MM.1S (cell line): ENCODE measurements at places on chromosomes 5 and 9.

- no peak for DNase-seq
Observed at GRCh38 chr5:85109616-85110015, 724.9 kb upstream of the EDIL3 start.

DNA sequence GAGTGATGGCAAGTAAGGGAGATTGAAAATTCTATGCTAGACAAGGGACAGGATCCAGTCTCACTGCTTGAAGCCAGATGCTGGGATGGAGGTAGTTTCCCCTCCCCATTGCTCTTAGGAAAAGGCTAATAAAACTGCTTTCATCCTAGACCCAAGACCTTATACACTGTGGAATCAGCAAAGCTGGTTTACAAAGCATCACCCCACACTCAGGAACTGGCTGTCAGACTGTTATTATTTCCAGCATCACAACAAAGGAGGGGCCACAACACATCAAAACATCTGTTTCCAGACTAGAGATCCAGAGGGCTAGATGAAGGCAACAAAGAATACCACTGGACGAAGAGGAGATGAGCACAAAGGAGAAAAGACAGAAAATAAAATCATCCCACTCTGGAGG, 364.6 kb upstream of the PTGER4 start:
- no peak for DNase-seq

- no peak for DNase-seq
Observed at GRCh38 chr9:6899274-6899673, 141.5 kb downstream of the KDM4C start.

GRCh38 chr5:141780952-141781781, 97.0 kb downstream of the PCDH1 start:
- no peak for DNase-seq

- no peak for DNase-seq
Observed at GRCh38 chr9:97856857-97857605, 4.0 kb downstream of the FOXE1 start.

GRCh38 chr9:113299800-113300292, 3.3 kb downstream of the RNF183 start:
- no peak for DNase-seq

DNA sequence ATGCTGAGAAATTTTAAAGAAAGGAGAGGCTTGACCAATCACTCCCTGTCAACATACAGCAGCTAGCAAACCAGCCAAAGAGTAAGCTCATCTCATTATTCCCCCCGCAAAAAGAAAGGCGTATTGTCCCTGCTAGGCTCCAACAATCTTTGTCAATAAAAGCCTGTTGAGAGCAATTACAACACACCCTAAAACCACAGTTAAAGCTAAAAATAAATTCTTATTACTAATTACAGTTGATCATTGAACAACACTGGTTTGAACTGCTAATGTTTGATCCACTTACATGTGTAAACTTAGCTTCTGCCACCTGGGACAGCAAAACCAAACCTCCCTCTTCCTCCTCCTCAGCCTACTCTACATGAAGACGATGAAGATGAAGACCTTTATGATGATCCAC, 151.2 kb downstream of the TSSK1B start:
- DNase-seq = no peak

- no peak for DNase-seq
Observed at GRCh38 chr5:56299212-56299611, 66.1 kb upstream of the ANKRD55 start.

GRCh38 chr9:121822093-121823085, 171.0 kb downstream of the DAB2IP start:
- no peak for DNase-seq

DNA sequence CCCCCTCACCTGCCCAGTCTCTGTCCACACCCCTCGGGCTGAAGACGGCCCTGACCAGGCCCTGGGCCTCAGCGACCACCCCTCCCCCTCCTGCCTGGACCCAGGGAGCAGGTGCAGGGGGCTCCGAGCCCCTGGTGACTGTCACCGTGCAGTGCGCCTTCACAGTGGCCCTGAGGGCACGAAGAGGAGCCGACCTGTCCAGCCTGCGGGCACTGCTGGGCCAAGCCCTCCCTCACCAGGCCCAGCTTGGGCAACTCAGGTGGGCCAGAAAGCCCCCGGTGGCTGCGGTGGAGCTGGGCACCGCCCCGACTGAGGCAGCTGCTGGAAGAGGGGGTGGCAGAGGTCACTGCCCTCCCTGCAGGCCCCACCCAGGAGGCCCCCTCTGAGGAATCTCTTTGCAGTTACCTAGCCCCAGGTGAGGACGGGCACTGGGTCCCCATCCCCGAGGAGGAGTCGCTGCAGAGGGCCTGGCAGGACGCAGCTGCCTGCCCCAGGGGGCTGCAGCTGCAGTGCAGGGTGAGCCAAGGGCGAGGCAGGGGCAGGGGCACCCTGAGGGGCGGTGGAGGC, 7.7 kb downstream of the ENTPD8 start:
- no peak for DNase-seq

- DNase-seq = no peak
Observed at GRCh38 chr9:7081065-7081600, 323.4 kb downstream of the KDM4C start.

- DNase-seq = no peak
Observed at GRCh38 chr9:101366038-101366756, 18.6 kb downstream of the BAAT start.

DNA sequence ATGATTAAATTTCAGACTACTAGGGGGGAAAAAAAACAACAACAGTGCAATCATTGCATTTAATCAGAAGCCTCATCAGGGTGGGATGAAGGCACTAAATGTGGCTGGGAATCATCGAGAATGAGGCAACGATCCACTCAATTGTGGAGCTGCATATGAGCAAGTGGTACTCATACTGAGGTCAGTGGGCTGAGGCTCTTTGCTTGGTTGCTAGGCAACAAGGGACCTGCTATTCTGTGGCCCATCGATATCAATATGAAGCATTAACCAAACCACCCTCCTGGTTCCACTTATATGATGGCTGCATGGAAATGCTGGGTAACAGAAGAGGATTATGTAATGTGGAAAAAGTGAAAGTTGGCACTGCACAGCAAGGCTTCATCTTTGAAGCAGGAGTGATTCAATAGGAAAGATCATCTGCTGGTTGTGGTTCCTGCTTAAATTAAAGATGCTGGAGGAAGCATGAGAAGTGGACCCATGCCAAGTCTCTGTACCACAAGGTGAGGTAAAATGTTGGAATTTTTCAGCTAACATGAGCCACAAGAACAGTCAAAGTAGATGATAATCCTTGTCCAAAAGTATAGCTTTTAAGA, 159.8 kb upstream of the HMHB1 start:
- DNase-seq = no peak

DNA sequence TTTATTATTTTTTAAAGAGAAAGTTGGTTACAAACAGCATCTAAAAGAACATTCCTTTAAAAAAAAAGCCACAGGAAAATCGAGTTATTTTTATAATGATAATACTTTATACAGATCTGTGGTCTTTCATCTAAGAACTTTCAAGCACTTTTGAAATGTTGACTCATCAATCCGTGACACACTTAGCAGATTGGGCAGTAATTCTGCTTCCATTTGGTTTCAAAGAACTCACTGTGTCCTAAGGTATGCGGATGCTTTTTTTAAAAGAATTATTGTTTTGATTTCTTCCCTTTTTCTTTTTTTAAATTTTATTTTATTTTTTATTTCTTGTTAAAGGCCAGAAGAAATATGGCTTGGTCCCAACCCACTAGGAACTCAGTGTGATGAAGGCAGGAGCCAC, 147.8 kb downstream of the AOPEP start:
- DNase-seq = no peak

- DNase-seq = peak; percentile 64
Observed at GRCh38 chr9:137411645-137412380, 11.1 kb downstream of the EXD3 start.

DNA sequence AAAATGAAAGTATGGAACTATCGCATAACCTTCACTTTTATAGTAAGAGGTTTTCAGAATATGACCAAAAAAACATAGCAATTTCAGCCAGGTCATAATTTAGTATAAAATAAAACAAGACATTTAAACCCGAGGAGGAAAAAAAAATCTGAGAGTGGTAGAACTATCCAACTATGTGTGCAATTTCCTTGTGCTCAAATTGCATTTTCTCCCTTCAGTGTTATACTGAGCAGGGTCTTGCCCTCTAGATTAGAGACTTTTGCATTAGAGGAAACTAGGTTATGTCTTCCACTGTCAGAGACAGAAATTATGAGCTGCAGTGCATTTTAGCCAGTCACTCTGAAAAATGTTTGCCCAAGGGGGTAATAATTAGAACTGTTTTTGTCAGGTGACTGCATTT, 330.6 kb downstream of the NR2F1-AS1 start:
- DNase-seq = no peak

- peak; percentile 20 for DNase-seq
Observed at GRCh38 chr5:98349251-98349989, 424.0 kb upstream of the RGMB start.

DNA sequence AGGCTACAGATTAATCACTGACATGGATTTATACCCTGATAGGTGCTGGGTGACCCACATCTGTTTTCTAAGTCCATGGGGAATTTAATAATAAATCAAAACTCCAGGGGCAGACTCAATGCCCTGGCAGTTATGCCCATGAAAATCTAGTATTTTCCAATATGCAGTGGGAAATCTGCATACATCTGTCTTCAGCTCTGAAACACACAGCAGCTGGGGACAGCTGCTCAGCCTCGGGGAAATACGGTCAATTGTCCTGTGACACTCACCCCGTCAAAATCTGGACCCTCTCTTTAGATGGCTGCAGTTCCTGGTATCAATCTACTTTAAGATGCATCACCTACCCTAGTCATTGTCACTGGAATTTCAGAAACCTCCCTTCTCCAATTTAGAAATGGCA, 12.7 kb upstream of the C1QTNF3 start:
- no peak for DNase-seq

DNA sequence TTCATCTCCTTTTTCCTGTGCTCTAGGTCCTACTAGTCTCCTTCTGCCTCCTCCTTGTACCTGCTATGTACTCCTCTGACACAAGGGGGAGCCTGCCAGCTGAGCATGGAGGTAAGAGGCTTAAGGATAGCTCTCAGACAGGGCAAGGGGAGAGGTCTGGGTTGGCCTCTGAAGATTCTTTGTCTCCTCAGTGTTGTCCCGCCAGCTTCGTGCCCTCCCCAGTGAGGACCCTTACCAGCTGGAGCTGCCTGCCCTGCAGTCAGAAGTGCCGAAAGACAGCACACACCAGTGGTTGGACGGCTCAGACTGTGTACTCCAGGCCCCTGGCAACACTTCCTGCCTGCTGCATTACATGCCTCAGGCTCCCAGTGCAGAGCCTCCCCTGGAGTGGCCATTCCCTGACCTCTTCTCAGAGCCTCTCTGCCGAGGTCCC, 3.8 kb downstream of the CREB3 start:
- peak; percentile 73 for DNase-seq

DNA sequence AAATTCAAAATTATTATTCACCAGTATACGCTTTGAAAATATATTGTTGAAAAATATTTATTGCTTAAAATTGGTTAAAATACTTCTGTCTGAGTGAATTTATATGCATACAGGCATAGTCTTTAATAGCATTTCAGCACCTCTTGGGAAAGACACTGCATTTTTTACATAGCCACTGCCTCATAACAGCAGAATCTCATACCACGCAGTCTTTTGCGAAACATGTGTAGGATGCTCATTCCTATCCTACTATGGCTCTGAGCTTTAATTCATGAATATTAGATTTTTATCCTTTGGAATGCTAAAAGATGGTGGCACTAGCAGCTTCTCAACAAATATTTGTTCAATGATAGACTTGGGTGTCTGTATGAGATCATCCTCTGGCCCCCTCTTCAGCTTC, 94.0 kb upstream of the SH3GL2 start:
- no peak for DNase-seq

- DNase-seq = no peak
Observed at GRCh38 chr9:135179976-135180375, 92.5 kb downstream of the OLFM1 start.

DNA sequence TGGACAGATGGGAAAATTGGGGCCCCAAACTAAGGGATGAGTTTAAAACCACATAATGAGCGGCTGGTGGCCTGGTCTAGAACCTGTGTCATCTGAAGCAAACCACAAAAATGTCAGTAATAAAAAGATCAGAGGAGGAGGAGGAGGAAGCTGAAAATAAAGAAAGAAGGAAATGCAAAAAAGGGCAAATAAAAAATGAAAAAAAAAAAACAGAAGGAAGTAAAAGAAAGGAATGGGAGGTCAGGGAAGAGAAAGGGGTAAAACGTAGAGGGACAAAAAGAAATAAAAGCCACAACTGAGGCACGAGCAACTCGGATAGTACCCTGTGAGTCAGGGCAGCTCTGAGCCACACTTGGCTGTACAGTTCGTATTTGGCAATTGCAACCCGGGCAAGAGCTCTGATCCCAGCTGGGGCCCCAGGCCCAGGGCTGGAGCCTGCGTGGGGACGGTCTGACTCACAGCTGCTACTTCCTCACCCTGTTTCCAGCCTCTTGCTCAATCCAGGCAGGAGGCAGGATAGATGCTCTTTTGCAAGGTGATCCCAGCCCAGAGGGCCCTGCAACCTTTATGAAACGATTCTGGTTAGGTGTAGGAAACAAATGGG, 137.9 kb upstream of the TRIM32 start:
- no peak for DNase-seq

GRCh38 chr9:97109194-97109811, 70.4 kb upstream of the CTSV start:
- DNase-seq = peak; percentile 63

- DNase-seq = no peak
Observed at GRCh38 chr9:13915131-13915530, 398.8 kb downstream of the NFIB start.

- DNase-seq = no peak
Observed at GRCh38 chr5:67353500-67354450, 157.2 kb upstream of the CD180 start.

DNA sequence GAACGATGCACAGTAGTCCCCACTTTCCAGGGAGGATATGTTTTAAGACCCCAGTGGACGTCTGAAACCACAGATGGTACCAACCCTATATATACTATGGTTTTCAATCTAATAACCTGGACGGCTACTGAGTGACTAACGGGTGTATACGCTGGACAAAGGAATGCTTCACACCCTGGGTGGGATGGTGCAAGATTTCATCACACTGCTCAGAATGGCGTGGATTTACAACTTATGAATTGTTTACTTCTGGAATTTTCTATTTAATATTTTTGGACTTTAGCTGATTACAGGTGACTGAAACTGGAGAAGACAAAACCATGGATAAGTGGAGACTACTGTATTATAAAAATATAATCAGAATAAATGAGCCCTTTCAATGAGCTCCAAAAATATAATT, 147.6 kb upstream of the TRIM32 start:
- no peak for DNase-seq

DNA sequence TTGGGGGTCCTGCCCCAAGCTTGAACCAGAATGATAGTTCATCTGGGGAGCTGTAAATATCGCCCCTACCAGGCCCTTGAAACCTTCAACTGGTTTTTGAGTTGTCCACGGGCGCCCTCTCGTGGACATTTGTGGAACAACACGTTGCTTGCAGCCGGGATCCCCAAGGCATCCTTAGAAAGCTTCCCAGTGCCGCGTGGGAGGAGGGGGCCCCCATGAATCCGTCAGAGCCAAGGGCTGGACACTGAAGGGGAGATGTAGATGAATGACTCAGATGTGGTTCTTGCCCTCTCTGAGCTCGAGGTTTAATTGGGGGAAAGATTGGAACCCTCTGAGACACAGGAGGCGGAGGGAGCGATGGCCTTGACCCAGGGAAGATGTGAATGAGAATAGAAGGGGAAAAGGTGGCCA, 31.8 kb upstream of the ORM1 start:
- peak; percentile 61 for DNase-seq
